Posterior cingulate gyrus (tissue), 11 donors: ENCODE measurements at places on chromosomes 1 and 21.

DNA sequence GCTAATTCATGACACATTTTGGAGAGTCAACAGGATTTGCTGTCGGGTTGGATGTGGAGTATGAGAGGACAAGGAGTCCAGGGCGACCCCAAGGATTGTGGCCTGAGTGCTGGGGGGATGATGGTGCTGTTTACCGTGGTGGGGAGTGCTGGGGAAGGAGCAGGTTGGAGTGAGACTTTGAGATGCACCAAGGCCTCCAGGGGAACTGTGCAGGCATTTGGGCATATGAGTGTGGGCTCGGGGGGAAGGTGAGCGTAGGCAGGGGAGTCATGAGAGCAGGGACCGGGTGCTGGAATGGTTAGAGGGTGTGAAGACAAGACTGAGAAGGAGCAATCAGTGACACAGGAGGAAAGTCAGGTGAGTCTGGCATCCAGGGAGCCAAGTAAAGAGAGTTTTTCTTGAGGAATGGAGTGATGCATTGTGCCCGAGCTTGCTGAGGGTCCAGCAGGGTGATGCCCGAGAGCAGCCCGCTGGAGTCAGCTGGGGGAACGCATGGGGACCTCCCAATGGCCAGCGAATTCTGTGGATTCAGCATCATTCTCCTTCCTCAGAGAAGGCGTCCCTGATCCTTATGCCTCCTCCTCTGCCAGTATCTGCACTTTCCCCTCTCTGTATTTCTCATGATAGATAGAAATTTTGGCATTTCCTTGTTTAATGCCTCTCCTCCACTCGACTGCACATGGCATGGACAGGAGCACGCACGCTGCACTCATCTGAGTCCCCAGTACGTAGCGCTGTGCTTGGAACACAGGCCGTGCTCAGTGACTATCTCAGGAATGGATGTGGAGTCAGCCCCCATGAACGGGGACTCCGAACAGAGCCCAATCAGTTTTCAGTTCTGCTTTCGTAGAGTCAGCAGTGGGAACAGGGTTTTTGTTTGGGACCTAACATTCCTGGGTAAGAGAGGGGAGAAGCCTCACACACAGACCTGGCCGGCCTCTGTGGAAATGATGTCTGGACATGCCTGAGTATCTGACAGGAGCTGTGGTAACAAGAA lies 52.1 kb upstream of the ETV3 start:
- no peak for DNase-seq

- no peak for DNase-seq
These were observed 8.3 kb upstream of the DIPK1A start for GRCh38 chr1:92969517-92969916.

DNA sequence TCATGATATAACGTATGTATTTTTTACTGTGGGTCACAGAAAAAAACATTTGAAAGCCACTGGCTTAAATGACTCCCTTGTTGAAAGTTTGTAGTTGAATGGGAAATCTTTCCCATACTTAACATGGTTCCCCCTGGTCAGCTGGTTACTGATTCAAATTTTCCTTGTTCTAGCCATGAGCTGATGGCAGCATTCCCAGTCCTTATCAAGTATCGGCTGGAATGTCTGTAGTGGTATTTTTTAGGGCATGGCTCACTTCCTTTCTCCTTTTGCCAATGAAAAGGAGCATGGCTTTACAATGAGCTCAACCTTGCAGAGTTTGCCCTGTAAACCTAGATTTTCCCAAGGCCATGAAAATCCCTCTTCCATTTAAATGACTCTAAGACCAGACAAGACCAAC lies 55.7 kb downstream of the GIPC2 start:
- no peak for DNase-seq

DNA sequence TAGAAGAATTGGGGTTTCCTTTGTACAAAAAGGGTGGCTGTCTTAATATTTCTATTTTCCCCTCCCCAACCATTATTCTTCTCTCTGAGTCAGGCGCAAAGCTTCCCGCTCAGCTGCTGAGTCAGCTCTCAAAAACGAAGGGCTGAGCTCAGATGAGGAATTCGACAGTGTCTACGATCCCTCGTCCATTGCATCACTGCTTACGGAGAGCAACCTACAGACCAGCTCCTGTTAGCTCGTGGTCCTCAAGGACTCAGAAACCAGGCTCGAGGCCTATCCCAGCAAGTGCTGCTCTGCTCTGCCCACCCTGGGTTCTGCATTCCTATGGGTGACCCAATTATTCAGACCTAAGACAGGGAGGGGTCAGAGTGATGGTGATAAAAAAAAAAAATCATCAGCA lies 3.0 kb upstream of the TUFT1 start:
- no peak for DNase-seq

GRCh38 chr1:34711485-34711884 lies 43.4 kb upstream of the GJB5 start:
- no peak for DNase-seq

DNA sequence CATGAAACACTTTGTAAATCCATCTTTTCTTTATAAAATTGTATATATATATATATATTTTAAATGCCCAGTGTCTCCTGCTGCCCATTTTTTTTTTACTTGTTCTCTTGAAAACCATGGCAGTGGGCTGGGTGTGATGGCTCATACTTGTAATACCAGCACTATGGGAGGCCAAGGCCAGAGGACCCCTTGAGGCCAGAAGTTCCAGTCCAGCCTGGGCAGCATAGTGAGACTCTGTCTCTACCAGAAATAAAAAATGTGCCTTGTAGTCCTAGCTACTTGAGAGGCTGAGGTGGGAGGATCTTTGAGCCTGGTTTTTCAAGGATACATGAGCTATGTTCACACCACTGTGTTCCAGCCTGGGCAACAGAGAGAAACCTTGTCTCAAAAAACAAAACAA lies 62.2 kb downstream of the HS2ST1 start:
- DNase-seq: no peak

GRCh38 chr1:214461305-214461704 lies 90.1 kb downstream of the PTPN14 start:
- DNase-seq: no peak
